ENCODE measurements at places on chromosomes 4 and X.

DNA sequence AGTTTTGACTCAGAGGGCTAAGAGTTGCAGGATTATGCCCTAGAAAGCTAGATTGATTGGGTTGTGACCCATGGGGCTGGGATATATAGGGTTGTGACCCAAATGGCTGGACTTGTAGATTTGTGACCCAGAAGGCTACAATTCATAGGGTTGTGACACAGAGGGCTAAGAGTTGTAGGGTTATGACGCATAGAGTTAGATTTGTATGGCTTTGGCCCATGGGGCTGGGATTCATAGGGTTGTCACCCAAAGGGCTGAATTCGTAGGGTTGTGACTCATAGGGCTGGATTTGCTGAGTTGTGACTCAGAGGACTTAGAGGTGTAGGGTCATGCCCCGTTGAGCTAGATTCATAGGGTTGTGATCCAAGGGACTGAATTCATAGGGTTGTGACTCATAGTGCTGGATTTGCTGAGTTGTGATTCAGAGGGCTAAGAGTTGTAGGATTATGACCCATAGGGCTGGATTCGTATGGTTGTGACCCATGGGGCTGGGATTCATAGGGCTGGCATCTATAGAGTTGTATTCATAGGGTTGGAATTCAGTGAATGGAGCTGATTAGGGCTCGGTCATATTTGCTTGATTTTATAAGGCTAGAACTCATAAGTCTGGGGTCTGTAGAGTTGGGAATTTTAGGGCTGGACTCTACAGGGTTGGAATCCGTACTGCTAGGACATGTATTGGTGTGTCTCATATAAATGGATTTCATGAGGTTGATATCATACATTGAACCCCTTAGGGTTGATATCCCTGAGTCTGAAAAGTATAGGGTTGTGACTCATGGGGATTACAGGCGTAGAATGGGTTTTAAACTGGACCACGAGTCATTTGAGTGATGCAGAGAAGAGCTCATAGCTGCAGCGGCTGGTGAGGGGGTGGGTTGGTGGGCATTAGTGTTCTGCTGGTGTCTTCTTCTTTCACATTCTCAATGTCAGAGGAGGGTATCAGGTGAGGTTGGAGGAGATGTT, 125.7 kb downstream of the CRLF2 start:
- DNase-seq = no peak

- no peak for DNase-seq
Measured at GRCh38 chr4:173518425-173519102, 11.5 kb downstream of the HAND2 start.

GRCh38 chrX:124665621-124666400, 319.4 kb downstream of the SH2D1A start:
- no peak for DNase-seq

DNA sequence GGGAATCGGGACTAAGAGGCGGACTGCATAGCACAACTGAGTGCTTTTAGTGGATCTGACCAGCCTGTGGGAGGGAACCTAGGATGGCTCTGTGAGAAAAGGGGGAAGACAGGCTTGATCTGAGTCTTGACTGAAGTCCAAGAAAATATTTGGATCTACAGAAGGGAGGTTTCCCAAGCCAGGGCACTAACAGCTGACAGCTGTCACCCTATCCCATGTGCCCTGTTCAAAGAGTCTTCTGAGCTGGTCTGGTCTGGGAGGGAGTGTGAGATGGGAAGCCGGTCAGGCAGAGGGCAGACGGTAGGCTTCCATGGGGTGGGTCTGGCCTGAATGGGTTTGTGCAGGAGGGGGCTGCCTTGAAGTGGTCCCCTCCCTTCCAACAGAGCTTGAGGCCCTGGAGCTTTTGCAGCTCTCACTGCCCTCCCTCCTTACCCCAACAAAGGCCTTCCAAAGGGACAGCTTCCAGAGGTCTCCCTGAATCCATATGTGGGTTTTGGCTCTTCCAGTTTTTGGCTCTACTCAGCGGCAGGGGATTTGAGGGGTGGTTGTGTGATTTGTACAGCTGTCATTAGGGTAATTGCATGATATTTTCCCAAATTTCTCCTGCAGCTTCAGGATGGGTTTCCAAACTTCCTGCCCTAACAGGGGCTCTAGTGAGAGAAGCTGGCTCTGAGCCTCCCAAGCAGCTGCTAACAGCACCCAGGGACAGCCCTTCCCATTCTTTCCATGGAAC, 643.7 kb downstream of the BCOR start:
- DNase-seq = no peak

GRCh38 chr4:172962564-172963353, 205.9 kb upstream of the GALNT7 start:
- DNase-seq = no peak

- no peak for DNase-seq
Measured at GRCh38 chrX:9737363-9737762, 28.3 kb downstream of the GPR143 start.

DNA sequence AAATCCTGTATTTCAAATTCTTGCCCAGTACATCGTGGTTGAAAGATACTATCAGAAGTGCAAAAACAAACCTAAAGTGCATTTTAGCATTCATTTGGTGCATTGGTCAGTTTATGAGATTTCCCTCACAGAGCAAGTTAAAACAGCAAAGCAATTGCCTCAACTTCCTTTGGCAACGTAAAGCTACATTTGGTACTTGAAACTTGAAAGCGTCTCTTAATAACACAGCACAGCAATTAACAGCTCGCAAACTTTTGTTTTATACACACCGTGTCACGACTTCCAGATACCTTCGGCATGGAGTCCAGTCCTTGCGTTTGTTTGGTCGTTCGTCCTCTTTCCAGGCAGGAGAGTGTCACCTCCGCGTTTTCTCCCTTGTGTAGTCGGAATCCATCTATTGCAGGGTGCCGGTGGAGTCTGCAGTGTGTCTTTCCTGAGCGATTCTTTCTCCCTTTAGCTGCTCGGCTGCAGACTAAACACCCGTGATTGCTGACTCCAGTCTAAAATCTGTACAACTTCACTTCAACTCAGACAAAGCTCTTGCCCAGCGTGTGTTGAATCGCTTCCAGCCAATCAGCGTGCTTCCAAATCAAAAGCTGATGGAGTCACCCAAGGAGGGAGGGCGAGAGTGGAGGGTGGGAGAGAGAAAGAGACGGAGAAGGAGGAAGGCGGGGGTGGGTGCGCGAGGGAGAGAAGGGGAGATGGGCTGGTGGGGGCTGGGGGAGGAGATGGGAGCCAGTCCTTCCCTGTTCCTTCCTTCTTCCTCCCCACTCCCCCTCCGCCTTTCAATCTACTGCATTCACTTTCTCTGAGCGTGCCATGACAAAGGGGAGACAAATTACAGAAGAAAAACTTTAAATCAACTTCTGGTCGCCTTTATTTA, at the start of gene PCDH18:
Gene PCDH18 (minus strand): TSS at position 509 of the 883 bp plus-strand sequence. CDS start 406 bp downstream, at position 103.
- no peak for DNase-seq

DNA sequence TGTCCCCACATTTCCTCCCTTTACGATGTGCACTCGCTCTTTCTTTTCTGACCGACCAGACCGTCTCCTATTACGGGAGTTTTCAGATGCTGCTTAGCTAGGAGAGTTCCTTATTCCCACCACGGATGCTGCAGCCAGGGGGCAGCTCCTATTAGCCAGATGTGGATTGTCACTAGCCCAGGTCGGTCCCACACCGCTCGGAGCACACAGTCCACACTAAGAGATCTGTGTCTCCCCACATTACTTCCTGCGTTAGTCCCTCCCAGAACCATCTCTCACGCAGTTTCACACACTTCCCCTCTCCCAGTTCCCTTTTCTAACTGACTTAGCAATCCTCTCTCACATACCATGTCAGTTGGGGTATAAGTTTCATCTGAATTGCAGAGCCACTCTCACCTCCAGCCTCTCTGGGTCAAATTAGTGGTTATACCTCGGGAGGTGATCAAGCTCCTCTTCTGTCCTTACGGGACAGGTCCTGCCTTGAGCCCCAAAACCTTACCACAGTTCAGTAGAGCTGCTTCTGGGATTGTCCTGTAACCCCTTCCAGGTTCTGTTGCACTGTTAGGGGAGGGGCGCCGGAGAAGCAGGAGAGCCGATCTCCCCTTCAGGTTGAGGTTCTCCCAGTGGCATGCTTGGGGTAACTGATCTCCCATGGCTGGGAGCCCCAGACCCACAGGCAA, 28.2 kb downstream of the SULT1E1 start:
- no peak for DNase-seq

DNA sequence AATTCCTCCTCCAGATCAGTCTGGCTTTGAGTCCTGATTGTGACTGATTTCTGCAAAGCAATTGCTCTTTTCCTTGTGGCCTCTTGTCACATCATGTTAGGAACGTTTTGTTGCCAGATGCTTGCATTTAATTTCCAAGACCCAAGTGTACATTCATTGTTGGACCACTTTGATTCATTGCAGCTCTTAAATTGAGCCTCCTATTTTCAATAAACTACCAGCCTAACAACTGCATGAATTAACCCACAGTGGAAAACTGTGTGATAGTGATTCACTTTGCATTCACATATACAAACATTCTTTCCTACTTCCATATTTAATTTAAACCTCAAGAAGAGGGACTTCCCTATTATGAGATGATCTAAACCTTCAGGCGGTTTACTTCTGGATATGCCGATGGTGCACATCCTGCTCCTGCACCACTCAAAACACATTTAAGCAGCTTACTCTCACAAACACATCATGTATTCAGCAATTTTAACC, 118.4 kb downstream of the AFF1 start:
- no peak for DNase-seq
